ENCODE measurements at places on chromosomes 2 and 18.
A peak's percentile ranks its signal among the peaks of the same experiment; 100 is the strongest.

- no peak for DNase-seq
Observed at GRCh38 chr18:46224181-46224775, 120.1 kb downstream of the HAUS1 start.

DNA sequence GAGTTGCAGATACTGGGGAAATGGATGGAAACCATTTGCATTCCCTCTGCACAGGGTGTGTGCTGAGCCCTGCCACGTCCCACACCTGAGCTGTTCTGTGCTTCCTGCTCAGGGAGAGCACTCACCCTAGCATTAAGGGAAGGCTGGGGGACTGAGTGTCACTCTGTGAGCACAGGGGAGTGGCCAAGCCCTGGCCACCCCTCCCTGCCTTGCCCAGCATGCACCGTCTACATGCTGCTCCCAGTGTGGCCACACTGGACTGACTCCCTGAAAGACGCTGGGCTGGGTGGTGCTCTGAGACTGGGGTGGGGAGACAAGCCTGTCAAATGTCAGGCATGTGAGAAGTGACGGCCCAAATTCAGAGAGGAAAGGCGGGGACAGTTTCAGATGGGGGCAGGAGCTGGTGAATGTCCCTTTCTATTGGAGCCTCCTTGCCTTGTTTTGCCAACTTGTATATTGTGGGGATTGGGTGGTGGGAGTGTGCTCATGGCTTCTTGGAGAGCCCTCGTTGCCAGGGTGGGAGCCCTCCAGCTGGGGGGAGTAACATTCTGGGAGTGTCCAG, 298.4 kb upstream of the HS6ST1 start:
- DNase-seq = no peak

DNA sequence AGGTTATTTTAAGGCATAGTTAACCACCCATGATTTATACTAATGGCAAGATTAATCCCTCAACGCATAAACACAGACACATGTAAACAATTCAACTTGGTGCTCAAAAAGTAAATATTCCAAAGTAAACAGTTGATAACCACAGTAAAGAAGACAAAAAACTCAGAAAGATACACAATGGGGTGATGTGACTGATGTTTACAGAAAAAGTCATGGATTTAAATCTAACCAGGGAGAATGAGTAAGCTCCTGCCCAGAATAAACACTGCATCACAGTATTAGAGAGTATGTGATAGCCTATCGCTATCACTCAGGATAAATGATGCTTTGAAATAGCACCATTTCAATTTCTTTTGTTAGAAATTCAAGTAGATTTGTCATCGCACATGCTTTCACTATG, 49.3 kb downstream of the HIBCH start:
- no peak for DNase-seq

DNA sequence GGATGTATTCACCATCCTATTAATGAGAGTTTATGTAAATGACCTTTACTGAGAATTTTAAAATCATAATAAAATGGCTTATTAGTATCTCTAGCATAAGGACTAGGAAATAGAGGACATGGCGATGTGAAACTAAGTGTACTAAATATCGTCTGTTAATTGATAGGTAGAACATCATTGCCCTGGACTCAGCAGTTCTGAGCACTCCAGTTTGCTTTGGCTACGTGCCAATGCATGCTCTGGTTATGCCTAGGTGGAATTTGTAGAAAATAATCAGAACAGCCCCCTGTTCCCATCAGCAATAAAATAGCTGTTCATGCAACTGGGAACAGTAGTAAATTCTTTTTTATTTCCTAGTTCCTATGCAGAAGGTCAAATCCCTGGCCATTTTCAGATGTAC, 247.8 kb downstream of the DOK6 start:
- no peak for DNase-seq

- DNase-seq = no peak
Observed at GRCh38 chr2:122516775-122517174, 761.3 kb downstream of the TSN start.

GRCh38 chr2:25257032-25257552, 84.6 kb downstream of the DNMT3A start:
- no peak for DNase-seq

GRCh38 chr2:100260712-100261620, 61.3 kb downstream of the LONRF2 start:
- DNase-seq = peak; percentile 78

GRCh38 chr2:189613077-189613636, 32.6 kb upstream of the SLC40A1 start:
- no peak for DNase-seq

DNA sequence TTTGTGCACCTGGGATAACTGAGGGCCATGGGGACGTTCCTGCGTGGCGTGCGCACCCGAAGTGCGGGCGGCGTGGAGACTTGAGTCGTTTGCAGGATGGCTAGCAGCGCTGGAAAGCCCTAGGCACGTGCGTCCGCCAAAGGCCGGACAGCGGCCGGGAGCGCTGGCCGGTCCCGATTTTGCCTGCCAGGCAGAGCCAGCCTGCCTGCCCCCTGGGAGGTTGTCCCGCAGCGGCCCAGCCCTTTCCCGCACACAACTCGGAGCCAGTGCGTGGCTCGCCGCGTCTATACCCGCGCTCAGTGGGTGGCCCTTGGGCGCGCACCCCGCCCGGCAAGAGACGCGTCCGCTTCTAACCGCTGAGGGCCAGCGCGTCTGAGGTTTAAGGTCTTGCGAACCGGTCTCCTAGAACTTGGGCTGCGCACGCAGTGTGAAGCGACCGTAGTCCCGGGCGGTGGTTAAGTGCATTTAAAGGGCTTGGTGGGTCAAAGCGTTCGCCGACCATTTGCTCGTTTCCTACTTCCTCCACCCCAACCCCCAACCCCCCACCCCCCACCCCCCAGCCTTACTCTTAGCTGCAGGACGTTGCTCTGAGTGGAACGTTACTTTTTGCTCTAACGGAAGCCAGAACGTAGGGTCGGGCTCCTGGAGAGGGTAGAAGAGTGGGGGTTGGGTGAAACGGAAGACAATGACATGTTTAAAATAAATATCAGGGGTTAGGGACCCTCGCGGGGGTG, 627 bp downstream of the CDCA7 start:
- peak; percentile 46 for DNase-seq

DNA sequence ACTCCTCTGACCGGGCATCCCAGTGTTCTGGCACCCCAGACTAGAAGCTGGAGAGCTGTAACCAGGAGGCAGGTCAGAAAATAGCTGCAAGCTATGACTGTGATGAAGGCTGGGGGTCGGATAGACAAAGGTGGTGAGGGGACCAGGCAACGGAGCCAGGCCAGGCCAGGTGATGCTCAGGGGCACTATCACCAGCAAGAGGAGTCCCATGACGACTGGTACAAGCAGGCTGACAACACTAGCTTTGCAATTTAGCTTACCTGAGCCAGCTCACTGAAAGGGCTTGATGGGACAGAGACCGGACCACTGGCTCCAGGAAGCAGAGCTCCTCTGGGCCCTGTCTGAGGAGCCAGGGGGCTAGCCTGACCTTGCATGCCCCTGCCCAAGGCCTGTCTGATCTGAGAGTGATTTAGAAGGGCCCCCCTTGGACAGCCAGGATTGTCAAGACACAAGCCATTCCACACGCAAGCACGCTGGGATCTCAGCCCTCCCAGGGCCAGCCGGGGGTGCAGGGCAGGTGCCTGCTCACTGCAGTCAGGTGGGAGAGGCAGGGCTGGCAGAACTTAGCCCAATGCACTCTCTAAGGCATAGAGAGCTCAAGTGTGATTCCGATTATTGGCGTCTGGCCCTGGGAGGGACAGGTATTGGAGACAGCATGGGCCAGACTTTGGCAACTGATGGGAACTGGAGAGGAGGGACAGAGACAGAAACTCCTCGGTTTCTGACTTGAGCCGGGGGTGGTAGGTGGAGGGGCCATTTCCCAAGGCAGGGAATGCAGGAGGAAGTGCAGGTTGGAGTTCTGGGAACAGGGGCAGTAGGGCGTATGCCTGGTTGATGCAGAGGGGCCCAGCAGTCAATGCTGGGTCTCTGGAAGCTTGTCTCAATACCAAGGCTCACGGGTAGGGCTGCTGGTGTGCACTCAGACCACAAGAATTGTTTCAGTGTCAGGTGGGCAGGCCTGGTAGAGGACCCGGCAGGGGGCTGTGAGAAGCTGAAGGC, 47.7 kb downstream of the MYO7B start:
- no peak for DNase-seq

- no peak for DNase-seq
Observed at GRCh38 chr18:58264840-58265239, 220.8 kb downstream of the NEDD4L start.

DNA sequence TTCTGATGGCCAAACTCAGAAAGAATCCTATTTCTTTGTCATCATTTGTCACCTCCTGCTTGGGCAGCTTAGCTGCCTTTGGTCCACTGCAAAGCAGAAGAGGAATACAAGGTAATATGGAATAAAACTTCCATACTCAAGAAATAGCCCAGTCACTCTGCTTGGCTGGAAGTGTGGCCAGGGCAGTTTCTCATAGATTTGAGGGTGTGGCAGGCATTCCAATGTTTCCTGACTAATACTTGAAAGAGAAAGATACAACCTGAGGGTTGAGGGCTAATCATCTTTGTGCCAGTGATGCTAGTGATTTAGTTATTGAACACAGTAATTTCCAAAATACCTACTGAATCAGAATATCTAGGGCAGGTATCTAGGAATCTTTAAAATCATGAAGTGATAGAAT, 83.1 kb downstream of the FAM161A start:
- no peak for DNase-seq

DNA sequence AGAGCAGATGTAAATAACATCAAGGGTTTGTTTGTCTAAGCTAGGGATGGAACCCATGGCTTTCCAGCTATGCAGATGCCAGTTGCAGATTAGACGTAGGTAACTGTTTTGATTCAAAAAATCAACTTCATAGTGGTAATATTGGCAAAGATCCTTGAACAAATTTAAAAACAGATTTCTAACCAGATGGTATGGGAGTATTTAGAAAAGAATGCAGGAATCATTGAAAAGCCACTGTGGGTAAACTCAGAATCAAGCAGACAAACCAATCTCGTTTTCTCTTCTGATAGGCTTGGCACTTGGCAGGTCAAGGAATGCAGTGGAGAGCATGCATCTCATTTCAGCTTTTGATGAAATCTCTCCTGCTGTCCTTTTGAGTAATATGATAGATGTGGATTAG, 377.5 kb downstream of the CLIP4 start:
- no peak for DNase-seq

DNA sequence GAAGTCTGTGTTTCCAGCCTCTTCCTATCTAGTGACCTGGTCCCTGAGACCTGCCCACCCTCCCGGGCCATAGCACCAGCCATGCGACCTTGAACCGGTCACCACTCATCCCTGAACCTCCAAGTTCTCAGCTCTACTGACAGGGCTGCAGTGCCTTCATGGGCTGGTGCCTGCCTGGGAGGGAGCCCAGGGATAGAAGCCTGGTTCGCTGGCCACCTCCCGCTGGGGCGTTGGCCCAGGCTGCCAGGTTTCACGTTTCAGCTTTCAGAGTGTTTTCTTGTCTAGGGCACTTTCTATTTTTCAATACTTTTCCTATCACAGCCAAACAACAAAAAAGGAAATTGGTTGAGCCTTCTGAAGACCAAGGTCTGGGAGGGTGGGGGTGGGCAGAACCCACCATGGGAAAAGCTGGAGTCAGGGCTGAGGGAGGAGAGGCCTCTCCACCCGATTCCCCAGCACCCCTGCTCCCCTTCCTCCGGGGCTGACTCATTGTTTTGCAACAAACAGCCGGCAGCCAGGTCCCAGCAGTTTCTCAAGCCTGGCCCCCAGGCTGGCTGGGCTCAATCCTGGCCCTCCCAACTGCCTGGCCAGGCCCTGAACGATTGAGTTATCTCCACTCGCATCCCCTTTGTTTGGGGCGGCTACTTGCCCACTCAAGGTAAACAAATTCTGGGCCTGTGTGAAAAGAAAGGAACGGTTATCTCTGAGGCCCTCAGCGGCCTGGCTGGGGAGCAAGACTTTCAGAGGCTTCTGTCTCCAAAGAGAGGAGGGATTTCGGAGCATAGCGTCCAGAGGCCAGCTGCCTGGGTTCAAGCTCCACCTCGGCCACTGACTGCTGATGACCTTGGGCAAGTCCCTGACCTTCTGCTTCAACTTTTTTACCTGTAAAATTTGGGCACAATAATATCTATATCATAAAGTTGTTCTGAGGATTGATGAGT, 47.5 kb downstream of the ZFP36L2 start:
- DNase-seq = peak; percentile 87

DNA sequence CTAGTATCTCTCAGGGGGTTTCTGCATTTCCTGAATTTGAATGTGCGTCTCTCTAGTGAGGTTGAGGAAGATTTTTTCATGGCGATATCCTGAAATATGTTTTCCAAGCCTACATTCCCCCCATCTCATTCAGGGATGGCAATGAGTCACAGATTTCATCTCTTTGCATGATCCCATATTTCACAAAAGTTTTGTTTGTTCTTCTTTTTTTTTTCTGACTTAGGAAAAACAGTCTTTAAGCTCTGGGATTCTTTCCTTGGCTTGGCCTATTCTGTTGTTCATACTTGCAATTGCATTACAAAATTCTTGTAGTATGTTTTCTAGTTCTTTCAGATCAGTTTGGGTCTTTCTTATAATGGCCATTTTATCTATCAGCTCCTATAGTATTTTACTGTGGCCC, 136.5 kb downstream of the DSEL start:
- DNase-seq = no peak

GRCh38 chr2:26579723-26580040, 61.5 kb downstream of the CIB4 start:
- no peak for DNase-seq

DNA sequence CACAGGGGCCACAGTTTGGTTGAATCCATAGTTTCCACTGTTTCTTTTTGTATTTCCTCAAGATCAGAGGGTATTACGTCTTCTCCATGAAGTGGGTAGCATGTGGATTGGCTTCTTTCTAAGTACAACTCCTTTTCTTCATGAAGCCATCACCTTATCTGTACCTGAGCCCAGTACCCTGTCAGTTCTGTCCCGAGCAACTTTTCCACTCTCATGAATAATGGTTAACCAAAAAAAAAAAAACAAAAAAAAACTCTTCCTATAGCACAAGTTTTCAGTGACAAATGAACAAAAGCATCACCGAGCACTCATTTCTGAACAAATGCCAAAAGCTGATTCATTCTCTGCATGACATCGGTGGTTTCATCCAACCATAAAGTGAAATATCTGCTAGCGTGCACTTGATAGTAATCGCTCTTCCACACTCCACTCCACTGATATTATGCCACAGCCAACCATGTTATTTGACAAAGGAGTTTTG, 53.0 kb upstream of the CCDC150 start:
- DNase-seq = no peak

- DNase-seq = no peak
Observed at GRCh38 chr2:223669453-223670225, 67.5 kb upstream of the SCG2 start.

GRCh38 chr2:226183550-226183949, 616.1 kb downstream of the IRS1 start:
- no peak for DNase-seq

DNA sequence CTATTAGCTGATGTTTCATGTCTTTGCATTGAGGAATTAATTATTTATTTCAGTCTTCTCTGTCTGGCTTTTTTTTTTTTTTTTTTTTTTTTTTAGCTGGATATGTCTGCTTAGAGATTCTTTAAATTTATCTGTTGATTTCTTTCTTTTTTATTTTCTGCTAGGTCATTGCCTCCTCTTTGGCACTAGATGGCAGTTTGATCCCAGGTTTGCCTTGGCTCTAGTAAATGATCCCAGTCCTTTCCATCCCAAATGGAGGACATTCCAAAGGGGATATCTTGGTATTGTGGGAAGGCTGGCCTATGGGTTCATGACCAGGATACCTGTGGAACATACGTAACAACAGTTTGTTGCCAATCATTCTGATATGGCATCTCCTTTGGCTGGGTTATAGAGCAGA, 339.5 kb upstream of the GCFC2 start:
- DNase-seq = no peak

GRCh38 chr2:4356541-4356940, 653.2 kb downstream of the DCDC2C start:
- no peak for DNase-seq
